Anterior cingulate cortex (tissue), 58 donors: ENCODE measurements at places on chromosomes 4 and X.

GRCh38 chr4:44118971-44119680 lies 329.5 kb downstream of the KCTD8 start:
- no peak for DNase-seq

DNA sequence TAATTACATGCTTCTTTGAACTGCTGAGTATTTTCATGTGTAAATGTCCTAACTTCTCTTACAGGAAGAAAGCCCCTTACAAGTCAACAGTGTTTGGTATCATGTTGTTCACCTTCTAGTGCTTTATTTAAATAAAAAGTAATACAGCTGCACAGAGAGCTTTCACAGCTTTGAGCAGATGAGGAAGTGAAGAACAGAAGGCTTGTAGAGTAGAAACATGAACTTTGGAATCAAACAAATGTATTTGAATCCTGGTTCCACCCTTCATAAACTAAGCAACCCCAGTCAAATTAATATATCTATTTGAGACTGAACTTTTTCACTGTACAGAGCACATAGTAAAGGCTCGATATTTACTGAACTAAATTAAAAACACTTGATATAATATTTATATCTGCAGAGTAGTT lies 120.5 kb downstream of the CAMK2D start:
- no peak for DNase-seq

- DNase-seq, result no peak
These were observed 7.8 kb downstream of the TIGD2 start for GRCh38 chr4:89119166-89119565.

- no peak for DNase-seq
These were observed 1.1 kb downstream of the PDE6B start for GRCh38 chr4:626201-627091.

GRCh38 chrX:41733939-41734338 lies 10.0 kb downstream of the GPR82 start:
- no peak for DNase-seq

GRCh38 chr4:173243321-173243720 lies 74.7 kb downstream of the GALNT7 start:
- no peak for DNase-seq

DNA sequence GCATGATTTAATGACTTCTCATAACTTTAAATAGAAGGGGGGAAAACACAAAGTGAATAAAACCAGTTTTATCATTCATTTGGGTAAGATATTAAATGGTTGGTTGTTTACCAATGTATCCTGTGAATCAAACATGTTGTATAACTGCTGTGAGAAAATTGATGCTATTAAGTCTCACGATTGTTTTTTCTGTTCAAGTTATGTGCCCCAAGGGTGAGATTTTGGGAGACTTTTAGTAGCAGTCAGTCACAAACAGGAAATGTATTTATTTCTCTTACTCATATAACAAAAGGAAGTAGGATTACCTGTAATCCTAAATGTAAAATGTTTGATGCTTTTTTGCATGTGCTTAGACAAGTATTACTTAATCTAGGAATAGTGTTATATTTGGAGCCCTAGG lies 39.2 kb downstream of the MTHFD2L start:
- no peak for DNase-seq

DNA sequence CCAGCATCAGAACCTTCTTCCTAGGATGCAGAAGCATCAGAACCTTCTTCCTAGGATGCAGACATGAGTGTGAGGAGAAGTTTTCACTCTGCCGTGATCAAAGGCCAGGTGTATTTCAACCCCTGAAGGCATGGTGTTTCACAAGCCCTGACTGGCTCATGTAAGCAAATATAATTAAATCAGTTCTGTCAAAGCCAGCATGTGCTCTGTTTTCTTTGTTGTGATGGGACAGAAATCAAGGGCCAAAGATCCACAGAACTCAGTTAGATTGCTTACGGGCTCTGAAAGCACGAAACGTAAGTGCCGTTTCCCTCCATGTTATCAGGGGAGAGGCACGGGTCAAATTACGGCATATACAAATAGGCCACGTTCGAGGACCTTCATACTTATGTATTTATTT lies 32.0 kb upstream of the CLDN24 start:
- DNase-seq, result no peak

DNA sequence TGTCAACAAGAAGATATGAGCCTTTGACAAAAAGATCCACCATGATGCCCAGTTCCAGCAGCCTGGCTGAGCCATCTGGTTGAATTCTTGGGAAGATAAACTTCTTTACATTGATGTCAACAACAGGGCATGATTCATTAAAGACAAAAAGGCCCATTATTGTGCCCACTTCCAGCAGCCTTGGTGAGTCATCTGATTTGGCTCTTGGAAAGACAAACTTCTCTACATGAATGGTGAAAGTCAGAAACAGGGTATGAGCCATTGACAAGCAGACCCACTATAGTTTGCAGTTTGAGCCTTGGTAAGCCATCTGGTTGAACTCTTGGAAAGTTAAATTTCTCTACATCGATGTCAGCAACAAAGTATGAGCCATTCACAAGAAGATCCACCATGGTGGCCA lies 4.1 kb upstream of the CSF2RA start:
- no peak for DNase-seq

DNA sequence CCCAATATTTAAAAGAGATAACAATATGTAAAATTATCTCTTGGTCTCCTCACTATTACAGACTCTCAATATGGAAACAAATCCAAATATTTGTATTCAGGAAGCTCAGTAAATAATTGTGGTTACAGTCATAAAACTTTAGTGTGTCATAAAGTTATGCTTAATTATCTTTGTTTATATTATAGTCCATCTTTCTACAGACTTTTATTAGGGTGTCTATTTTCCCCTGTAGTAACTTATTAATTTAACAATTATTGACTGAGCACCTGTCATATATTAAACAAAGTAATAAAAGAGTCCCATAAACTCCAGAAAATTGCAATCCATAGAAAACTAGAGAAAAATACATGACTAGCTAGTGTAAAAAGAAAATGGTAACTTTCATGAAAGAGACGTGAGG lies 61.6 kb upstream of the GPM6A start:
- DNase-seq, result no peak

- DNase-seq, result no peak
These were observed 291 bp upstream of the NBDY start for GRCh38 chrX:56728752-56729151.

DNA sequence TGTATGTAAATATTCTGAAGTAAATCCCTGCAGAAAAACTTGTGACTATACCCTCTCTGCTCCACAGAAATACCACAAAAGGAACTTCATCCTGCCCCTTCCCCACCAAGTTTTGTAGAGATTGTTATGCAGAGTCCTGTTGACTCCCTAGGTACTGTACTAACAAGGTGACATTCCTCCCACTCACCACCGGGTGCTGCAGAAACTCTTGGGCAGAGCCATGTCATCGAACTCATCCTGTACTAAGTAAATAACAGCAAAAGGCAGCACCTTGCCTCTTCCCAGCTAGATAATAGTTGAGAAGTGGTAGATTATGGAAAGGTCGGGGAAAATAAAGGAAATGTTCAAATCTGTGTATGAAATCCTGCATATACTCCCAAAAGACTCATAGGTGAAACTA lies 233.3 kb downstream of the STPG2 start:
- DNase-seq, result no peak

DNA sequence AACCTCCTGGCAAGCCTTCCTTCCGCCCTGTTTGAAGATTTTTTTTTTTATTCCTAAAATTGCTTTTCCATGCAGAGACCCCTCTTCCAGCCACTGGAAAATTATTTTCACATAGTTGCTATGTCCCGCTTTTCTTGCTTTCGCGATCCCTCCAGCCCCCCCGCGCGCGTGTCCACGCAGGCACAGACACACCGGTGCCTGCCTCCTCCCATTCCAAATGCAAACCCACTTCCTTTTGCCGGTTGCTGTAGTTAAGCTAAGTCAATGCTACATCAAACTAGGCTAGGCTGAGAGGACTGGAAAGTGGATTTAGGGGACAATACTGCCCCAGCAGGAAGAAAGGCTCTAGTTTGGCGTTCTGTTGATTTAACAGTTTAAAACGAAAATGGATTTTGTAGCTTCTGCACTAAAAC lies 111.0 kb downstream of the DHX15 start:
- peak; percentile 39 for DNase-seq

DNA sequence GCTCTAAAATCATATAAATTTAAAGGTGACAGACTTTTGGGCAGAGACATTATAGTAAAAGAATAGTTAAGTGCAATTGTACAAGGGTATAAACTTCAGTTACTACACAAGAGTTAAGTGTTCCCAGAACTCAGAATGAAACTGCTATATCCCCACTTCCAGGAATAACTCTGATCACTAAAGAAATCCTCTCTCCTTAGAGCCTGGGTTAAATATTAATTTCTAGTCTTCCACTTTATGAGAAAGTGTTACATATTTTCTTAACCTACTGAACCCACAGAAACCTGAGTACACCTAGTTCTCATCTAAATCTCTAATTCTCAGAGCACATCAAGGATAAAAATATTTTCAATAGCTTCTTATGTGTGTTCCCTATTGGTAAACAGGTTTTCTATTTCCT lies 99.1 kb upstream of the USP38 start:
- no peak for DNase-seq

DNA sequence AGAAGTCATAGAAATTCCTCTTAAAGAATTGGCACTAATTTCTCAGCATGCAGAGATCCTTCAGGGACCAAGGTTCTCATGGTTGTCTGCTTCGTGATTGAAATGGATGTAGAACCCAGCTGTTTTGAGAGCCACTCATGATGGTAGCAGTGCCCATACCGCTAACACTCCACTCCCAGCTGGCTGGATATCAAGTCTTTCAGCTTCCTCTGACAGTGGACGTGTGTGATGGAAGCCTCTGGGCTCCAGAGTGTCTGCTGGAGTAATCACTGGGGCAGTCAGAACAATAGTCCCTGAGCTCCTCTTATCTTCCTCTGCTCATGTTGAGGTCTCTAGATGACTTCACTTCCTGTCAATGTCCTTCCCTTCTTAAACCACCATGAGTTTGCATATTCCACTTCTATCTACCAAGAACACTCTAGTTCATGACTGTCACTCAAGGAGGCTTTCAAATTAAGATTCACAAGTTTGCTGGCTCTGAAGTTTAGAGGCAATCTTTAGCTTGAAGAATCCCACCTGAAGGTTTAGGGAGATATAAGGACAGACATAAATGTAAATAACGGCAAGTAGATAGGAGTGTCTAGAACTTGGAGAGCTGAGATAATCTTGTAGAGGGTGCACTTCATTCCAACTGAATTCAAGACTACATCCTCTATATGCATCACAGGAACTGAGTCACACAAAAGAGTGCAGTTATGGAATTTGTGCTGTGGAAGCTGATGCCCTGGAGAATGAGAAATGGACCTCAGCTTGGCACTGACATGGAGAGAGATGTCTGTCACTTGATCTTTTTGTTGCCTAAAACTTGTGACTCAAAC lies 64.5 kb upstream of the WDR1 start:
- no peak for DNase-seq

GRCh38 chrX:14056206-14056605 lies 26.5 kb upstream of the GEMIN8 start:
- DNase-seq, result no peak

GRCh38 chr4:163495900-163496299 lies 1.4 kb downstream of the TMA16 start:
- no peak for DNase-seq

DNA sequence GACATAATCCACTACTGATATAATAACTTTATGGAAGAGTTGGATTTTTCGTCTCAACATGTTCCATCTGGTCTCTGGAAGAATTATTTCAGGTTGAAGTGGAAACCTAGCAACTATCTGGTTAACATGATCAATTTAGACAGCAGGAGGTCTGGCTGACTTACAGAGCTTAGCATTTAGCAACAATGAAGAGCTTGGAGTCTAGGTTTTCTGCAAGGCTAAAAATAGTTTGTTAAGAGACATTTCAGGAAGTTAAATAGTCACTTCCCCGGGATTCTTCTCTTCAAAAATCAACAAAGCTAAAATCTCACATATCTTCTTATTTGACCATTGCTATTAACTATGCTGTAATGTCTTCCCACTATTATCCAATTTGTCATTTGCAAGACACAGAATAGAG lies 418.6 kb upstream of the DIPK2B start:
- DNase-seq, result no peak

GRCh38 chr4:169840554-169840953 lies 82.8 kb upstream of the HPF1 start:
- no peak for DNase-seq

DNA sequence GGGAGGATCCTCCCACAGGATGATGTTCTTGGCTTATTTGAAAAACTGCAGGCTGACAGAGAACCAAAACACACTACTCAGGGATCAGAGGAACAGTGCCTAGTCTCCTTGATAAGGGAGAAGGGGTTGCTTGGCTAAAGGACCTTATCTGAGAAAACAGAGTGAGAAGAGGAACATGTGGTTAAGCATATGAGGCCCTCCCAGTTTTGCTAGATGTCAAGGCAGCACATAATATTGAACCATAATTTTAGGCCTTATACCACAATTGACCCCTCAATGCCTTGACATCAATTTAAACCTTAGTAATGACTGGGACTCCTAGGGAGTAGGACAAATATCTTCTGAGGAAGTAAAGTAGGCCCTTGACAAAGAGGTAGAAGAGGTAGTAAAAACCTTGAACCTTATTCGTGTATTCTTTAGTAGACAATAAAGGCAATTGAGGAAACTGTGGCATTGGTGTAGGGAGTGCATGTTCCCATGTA lies 79.3 kb downstream of the TEX13C start:
- no peak for DNase-seq

DNA sequence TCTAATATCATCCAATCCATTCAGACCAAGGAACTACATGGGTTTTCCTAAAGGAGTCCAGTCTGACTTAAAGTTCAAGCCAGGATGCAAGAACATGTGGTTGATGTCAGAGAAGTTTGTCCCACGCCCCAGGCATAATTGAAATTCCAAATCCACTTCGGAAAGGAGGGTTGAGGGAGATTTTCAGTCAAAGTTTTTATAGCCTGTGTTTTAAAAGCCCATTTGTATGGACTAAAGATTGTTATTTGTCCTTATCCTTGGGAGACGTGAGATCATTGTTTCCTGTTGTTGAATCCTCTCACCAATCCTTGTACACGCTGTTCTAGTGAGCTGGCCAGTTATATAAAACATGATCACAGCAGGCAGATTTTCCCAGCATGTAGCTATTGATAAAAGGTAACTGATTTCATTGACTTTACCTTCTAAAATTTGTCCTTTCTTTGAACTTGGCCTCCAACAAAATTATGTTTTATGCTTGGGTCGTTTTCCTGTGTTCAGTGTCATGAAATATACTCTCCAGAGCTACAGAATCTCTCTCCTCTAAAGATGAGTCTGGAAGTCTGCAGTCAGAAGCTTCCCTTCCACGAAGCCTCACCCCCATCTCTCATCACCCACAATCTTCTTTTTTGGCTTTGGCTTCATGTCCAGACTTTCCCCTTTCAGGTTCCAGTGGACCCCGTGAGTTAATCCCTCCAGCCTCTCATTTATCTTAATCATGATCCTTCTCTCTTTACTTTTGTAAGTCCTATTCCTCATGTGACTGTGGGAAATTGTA lies 92.9 kb downstream of the ATP10D start:
- no peak for DNase-seq
